ENCODE measurements at places on chromosomes 2 and 18.

DNA sequence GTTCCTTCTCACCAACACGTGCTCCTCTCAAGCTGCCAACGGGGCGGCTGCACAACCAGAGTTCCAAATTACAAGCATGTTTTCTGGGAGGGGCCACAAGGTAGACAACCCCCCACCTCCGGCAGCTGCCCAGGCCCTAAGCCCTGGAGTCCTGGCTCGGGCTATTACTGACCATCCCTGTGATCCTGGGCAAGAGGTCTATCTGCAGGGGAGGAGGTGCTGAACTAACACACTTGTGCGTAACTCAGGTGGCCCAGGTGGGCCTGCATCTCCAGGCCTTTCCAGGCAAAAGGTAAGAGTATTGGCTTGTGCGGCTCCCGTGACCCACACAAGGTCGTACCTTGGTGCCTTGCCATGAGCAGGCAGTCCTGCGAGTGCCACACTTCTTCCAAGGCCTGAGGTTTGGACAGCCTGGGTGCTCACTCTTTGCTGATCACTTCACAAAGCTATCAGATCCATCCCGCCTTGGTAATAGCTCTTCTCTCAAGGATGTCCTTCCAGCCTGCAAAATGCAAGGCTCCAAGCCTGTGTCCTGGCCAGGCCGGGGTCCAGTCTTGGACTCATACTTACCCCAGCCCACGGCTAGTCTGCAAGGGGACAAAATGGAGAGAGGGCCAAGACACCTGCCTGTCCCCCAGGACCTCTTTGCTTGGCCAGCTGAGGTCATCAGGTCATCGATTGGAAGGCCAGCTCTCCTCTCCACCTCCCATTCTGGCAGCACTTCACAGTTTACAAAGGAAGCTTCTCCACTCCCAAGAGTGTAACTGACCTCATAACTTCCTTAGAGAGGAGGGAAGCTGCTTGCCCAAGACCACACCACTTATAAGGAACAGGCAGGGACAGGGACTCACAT lies 33.9 kb downstream of the ADRA2B start:
- DNase-seq, result no peak
- no peaks in the 10 kb centered on the region for H3K27me3 ChIP-seq
- H3K27ac ChIP-seq, result no peak overlapping the region
- peaks cover 40% of the 10 kb centered on the region for H3K4me1 ChIP-seq
- no peak overlapping the region for H3K4me3 ChIP-seq

- no peak overlapping the region for H3K4me3 ChIP-seq
- H3K4me1 ChIP-seq, result no peaks in the 10 kb centered on the region
- no peaks in the 10 kb centered on the region for H3K27me3 ChIP-seq
- no peak overlapping the region for H3K27ac ChIP-seq
- H3K36me3 ChIP-seq, result no peaks in the 10 kb centered on the region
- DNase-seq, result peak; percentile 79
Observed at GRCh38 chr2:138827426-138828054, 47.4 kb upstream of the NXPH2 start.

DNA sequence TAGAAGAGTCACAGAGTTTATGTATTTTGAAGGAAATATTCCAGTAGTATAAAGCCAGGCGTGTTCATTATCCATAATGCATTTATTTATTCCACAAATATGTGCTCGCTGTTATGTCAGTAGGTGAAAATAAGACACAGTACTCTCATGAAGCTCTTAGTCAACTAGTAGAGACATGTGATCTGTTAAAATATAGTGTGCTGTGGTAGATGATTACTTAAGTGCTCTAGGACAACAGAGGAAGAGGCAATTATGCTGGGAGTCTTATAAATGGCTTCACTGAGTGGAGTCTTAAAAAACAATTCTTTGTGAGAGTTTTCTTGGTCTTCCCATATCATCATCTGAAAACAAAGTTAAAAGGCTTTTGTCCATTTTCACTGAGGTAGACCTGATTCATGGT lies 457.3 kb downstream of the XIRP2 start:
- no peaks in the 10 kb centered on the region for H3K36me3 ChIP-seq
- no peak overlapping the region for H3K4me3 ChIP-seq
- H3K4me1 ChIP-seq, result no peaks in the 10 kb centered on the region

GRCh38 chr2:45171136-45171501 lies 161.9 kb upstream of the SIX2 start:
- no peaks in the 10 kb centered on the region for H3K27me3 ChIP-seq
- no peak overlapping the region for H3K27ac ChIP-seq
- no peak overlapping the region for H3K4me3 ChIP-seq
- peaks cover 24% of the 10 kb centered on the region for H3K4me1 ChIP-seq

- no peaks in the 10 kb centered on the region for H3K27me3 ChIP-seq
- H3K4me3 ChIP-seq, result no peak overlapping the region
- DNase-seq, result peak; percentile 86
- no peak overlapping the region for H3K27ac ChIP-seq
- H3K4me1 ChIP-seq, result no peaks in the 10 kb centered on the region
Observed at GRCh38 chr2:191758518-191759507, 80.9 kb downstream of the NABP1 start.

DNA sequence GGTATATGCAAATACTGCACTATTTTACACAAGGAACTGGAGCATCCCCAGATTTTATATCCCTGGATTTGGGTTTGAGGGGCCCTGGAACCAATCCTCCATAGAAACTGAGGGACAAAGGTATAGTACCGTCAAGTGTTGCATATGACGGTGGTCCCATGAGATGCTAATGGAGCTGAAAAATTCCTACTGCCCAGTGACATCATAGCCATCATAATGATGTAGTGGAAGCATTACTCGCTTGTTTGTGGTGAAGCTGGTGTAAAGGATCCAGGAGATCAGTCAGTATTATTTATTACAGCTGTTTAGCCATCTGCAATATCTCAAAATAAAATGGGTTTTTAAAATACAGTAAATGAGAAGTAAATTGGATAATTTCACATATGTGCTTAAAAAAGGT lies 496.6 kb upstream of the HS6ST1 start:
- no peaks in the 10 kb centered on the region for H3K36me3 ChIP-seq
- no peaks in the 10 kb centered on the region for H3K27me3 ChIP-seq
- H3K27ac ChIP-seq, result no peak overlapping the region
- DNase-seq, result no peak

GRCh38 chr2:166892397-166892796 lies 4.1 kb downstream of the XIRP2 start:
- H3K4me1 ChIP-seq, result no peaks in the 10 kb centered on the region
- H3K27ac ChIP-seq, result no peak overlapping the region
- H3K4me3 ChIP-seq, result no peak overlapping the region
- H3K36me3 ChIP-seq, result no peaks in the 10 kb centered on the region
- no peak for DNase-seq
- no peaks in the 10 kb centered on the region for H3K27me3 ChIP-seq

Measured in Karpas-422 (cell line).